ENCODE measurements at places on chromosomes 11 and 22. TPM values are rescaled to one million over a fixed set of nuclear protein-coding genes. Genes with fewer than 3 reads are reported as not detected.

The HTATIP2 gene
- total RNA-seq = 33.3 TPM

The OR51I1 gene
- not detected for total RNA-seq

The CARD18 gene
- not detected for total RNA-seq

The LDLRAD3 gene
- total RNA-seq = 24.7 TPM

The HPX gene
- total RNA-seq = 0.45 TPM

The ZPR1 gene
- 22.5 TPM for total RNA-seq

The PIWIL4 gene
- total RNA-seq = 9.9 TPM

The FREY1 gene
- total RNA-seq = 0.75 TPM

The OR51G1 gene
- total RNA-seq = not detected

The GRIK4 gene
- 0.12 TPM for total RNA-seq

The PHLDB1 gene
- 114 TPM for total RNA-seq

The COMT gene
- 288 TPM for total RNA-seq

The RBMXL2 gene
- total RNA-seq = 0.08 TPM

The TEX12 gene
- total RNA-seq = 0.15 TPM

The OR2AG2 gene
- total RNA-seq = 0.08 TPM

The MMP10 gene
- total RNA-seq = 0.35 TPM

The MRGPRX3 gene
- not detected for total RNA-seq

The SEPTIN5 gene
- 55.8 TPM for total RNA-seq

The MISFA gene
- 1.8 TPM for total RNA-seq

The HINFP gene
- 10.9 TPM for total RNA-seq

The CLCF1 gene
- 3.9 TPM for total RNA-seq

The ADAMTS8 gene
- total RNA-seq = 0.23 TPM

The PRAME gene
- not detected for total RNA-seq

The PDXP gene
- 8.1 TPM for total RNA-seq

The SLC25A45 gene
- total RNA-seq = 1.4 TPM

The DDTL gene
- 11.0 TPM for total RNA-seq

The CHADL gene
- 0.12 TPM for total RNA-seq

The INPP5J gene
- under 0.01 TPM for total RNA-seq

The CXCR5 gene
- not detected for total RNA-seq
